Memory B cell (primary cell): ENCODE measurements at places on chromosomes 12 and 14.

- no peak for DNase-seq
These were observed 27.3 kb downstream of the SFSWAP start for GRCh38 chr12:131738196-131738595.

DNA sequence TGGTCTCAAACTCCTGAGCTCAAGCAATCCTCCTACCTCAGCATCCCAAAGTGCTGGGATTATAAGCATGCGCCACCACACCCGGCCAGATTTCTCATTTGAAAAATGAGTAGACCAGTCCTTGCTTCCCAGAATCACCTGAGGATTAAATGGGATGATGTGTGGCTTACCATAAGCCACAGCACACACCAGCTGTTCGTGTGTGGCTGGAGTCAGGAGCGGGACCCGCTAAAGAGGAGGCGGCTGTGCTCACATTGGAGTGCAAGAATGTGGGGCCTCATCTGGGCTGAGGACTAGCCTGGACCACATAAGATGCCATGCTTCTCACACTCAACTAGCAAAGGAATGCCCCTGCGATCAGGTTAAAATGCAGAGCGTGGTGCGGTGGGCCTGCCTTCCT, 6.7 kb upstream of the ALDH2 start:
- DNase-seq: no peak

DNA sequence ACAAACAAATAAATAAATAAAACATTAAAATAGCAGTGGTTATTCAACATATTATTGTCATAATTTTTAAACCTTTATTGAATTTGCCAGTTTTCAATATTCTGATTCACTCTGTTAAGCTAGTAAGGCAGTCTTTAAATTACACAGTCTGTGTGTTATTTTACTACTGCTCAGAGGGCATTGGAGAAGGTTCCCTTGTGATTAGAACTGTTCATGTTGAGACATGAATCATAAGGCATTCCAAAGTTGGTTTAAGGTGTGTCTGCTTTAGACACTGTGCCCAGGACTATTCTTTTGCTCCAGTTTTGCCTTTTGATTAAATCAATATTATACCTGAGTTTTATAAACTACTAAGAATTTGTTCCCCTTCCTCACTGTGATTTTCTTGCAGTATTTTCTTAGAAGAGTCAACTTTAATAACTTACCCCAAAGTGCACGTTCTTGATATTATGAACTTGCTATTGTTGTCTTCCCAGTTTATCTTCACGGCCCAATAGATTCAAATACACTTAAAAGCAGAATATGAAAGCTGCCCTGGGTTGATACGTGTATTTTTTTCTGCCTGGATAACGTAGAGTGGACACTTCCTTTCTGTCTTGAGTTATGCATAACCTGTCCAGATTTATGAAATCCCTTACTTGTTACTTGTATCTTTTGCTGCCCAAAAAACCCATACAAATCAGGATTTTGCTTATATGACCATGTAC, 105.3 kb upstream of the BCAT1 start:
- DNase-seq: no peak

GRCh38 chr12:97767347-97767746, 304.7 kb downstream of the RMST start:
- no peak for DNase-seq

DNA sequence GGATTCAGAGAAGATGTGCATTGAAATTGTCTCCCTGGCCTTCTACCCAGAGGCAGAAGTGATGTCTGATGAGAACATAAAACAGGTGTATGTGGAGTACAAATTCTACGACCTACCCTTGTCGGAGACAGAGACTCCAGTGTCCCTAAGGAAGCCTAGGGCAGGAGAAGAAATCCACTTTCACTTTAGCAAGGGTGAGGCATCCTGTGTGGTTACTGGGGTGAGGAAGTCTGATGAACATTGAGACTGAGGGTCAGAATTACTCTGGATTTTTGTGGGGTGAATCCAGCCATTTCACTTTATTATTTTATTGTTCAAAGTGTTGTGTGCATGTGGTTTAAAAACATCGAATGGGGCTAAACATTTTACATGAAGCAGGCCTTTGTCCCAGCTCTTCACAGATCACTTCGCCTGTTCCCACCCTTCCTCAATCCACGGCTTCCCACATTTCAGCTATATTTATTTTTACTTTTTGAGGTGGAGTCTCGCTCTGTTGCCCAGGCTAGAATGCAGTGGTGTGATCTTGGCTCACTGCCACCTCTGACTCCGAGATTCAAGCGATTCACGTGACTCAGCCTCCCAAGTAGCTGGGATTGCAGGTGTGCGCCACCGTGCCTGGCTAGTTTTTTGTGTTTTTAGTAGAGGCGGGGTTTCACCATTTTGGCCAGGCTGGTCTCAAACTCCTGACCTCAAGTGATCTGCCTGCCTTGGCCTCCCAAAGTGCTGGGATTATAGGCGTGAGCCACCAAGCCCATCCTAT, 40.6 kb downstream of the SUPT16H start:
- DNase-seq: no peak

GRCh38 chr14:99326041-99326710, 54.2 kb upstream of the BCL11B start:
- DNase-seq: no peak

- DNase-seq: no peak
These were observed 106.8 kb downstream of the DAD1 start for GRCh38 chr14:22482085-22482694.

- no peak for DNase-seq
These were observed 51.1 kb upstream of the HIF1A start for GRCh38 chr14:61644175-61644574.

GRCh38 chr12:123096182-123096581, 54.7 kb downstream of the PITPNM2 start:
- no peak for DNase-seq

DNA sequence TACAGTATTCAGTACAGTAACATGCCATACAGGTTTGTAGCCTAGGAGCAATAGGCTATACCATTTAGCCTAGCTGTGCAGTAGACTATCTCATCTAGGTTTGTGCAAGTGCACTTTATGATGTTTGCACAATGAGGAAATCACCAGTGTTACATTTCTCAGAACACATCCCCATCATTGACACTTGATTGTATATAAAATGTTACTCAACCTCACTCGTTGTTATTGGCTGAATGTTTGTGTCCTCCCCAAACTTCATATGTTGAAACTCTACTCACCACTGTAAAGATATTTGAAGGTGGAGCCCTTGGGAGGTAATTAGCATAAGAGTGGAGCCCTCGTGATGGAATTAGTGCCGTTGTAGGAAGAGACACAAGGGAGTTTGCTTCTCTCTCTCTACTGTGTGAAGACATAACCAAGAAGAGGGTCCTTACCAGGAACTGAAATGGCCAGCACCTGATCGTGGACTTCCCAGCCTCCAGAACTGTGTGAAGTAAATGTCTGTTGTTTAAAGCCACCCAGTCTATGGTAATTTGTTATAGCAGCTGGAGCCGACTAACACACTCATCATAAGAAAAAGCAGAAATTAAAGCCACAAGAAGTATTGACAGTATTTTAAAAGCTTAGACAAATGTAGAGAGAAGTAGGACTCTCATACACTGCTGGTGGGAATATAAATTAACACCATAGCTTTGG, 3.2 kb upstream of the MED13L start:
- DNase-seq: no peak

- DNase-seq: no peak
These were observed 92.2 kb upstream of the SFSWAP start for GRCh38 chr12:131618701-131619100.

DNA sequence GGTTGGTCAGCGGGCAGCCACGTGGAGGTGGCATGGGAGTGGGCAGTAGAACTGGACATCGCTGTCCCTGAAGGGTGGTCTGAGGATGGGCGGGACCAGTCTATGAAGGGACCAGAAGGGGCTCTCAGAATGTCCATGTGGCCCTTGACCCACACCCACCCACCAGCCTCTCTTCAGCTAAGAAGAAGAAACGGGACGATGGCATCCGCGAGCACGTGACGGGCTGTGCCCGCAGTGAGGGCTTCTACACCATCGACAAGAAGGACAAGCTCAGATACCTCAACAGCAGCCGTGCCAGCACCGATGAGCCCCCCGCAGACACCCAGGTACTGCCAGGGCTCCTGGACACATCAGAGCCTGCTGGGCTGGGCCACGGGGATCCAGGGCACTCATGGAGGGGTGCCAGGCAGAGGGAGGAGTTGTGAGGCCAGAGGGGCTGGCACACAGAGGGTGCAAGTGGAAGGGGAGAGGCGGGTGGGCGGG, 21.3 kb downstream of the SETD1B start:
- DNase-seq: no peak

GRCh38 chr12:84877340-84877739, 35.3 kb downstream of the SLC6A15 start:
- DNase-seq: no peak

GRCh38 chr14:20617138-20618003, 24.1 kb downstream of the OR6S1 start:
- DNase-seq: no peak

- no peak for DNase-seq
These were observed 25.6 kb downstream of the SYNE3 start for GRCh38 chr14:95490727-95491451.

- DNase-seq: no peak
These were observed 55.5 kb downstream of the ZNF664 start for GRCh38 chr12:124028555-124028925.

DNA sequence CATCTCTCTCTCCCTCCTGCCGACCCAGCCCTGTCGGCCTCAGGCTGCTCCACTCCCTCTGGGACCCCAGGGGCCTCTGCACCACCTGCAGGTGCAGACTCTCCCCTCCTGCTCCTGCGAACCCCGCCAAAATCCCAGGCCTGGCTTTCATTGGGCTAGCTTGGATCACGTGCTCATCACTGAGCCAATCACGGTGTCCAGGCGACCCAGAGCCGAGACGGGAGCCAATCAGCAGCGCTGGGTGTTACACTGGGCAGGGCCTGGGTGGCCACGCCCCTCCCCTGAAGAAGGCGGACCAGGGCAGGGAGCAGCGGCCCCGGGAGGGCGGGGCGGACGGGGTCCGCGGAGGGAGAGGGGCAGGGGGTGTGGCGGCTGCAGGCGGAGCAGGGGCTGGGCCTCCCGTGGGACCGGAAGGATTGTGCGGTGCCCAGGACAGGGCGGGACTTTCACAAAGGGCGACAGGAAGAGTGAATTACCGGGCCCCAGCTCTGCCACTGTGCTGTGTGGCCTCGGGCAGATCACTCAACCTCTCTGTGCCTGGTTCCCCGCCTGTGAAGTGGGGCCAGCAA, 66.6 kb upstream of the FBRSL1 start:
- no peak for DNase-seq

- no peak for DNase-seq
These were observed 644 bp upstream of the OS9 start for GRCh38 chr12:57693317-57693658.

- DNase-seq: no peak
These were observed 62.4 kb downstream of the UBR7 start for GRCh38 chr14:93269341-93270068.

GRCh38 chr14:20714593-20715250, 26.2 kb downstream of the ANG start:
- no peak for DNase-seq

DNA sequence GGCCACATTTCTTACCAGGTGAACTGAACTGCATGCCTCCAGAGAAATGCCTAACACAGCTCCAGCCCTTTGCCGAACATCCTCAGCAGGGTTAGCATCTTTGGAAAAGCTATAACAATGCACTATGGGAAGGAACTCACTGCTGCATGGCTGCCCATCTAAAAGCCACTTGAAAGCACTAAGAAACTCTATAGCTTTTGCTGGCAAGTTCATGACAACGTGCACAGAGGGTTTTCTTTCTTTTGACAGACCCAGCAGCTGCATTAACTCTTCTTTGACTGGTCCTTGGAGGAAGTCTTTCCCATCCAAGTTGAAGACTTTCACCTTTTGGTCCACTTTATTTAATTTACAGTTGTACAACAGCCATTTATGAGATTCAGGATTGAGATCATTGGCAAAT, 5.3 kb downstream of the TRMT5 start:
- no peak for DNase-seq

DNA sequence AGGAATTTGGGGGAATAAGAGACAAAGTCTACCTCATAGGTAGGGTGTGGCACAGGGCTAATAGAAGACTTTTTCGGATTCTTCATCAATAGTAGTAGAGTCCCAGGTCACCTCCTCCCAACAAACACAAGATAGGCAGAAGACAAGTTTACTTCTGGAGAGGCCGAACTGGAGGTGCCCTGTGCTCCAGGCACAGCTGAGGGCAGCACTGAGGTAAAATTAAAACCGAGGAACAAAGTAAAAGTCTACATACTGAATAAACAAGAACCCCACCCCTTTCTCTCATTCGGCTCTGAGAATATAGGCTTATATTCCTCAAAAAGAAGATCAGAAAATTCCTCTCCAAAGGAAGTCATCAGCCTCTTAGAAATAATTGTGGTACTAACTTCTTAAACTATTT, 161.5 kb downstream of the SEC23A start:
- no peak for DNase-seq

DNA sequence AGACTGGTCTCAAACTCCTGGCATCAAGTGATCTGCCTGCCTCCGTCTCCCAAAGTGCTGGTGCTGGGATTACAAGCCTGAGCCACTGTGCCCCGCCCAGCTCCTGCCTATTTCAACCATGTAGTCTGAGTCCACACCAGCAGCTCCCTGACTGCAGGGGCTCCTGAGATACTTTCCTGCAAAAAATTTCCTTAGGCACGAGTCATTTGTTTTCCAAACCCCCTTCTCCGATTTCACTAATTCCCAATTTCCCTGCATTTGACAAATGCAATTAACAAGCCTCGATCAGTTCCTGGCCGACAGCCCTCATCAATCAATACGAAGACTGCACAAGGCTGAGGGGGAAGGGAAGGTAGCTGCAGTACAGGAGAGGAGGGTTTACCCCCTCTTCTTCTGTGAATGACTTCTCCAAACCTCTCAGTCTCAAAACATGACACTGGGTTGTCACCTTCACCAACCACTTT, 10.1 kb downstream of the PSMB5 start:
- no peak for DNase-seq

- DNase-seq: peak; percentile 19
These were observed 13.7 kb upstream of the WSCD2 start for GRCh38 chr12:108115123-108116121.

DNA sequence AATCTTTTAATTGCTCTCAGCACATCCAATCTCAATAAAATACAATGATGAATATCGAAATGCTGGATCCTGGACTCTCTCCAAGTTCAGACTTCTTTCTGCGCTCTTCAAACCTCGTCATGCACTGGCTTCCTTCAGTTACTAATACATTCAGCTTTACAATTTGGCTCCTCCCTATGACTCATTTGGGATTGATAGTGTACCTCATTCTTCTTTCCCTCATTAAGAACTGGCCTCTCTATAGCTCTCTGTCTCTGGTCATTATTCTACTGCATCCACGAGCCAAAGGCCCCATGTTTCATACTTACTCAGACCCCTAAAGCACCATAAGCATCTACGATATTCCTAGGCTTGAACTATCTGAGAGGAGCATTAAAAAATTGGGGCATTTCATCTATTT, 4.9 kb downstream of the TSPAN8 start:
- DNase-seq: no peak
